Endothelial cell (in vitro differentiated cells): ENCODE measurements at places on chromosomes 4 and X. TPM values are rescaled to one million over a fixed set of nuclear protein-coding genes. Genes with fewer than 3 reads are reported as not detected.

GRCh38 chr4:78768452-78769180, 7.5 kb upstream of the BMP2K start:
- no peak for DNase-seq

DNA sequence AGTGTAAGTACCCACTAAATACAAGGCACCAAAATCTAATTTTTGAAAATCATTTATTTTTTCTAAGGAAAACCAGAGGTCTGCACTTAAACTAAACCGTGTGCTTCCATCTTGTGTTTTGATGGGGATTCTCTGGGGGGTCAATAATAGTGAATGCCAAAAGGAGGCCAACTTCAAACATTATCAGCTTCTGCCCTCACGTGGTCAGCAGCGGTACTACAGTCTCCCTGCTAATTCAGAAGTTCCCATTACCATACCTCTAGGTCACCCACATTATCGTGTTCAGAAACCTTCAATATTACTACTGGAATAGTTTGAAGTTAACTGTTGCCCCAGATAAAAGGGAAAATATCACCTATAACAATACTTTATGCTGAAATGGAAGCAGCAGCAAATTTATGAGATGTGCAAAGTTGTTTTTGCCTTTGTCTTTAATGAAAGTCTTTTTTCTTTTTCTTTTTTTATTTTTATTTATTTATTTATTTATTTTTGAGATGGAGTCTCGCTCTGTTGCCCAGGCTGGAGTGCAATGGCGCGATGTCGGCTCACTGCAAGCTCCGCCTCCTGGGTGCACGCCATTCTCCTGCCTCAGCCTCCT, 17.3 kb downstream of the CTPS2 start:
- DNase-seq: peak; percentile 55

GRCh38 chrX:30309139-30309571, at the start of gene NR0B1:
Gene NR0B1 (minus strand): TSS chrX:30309390. CDS start chrX:30309363, 27 bp downstream.
- peak; percentile 3 for DNase-seq

DNA sequence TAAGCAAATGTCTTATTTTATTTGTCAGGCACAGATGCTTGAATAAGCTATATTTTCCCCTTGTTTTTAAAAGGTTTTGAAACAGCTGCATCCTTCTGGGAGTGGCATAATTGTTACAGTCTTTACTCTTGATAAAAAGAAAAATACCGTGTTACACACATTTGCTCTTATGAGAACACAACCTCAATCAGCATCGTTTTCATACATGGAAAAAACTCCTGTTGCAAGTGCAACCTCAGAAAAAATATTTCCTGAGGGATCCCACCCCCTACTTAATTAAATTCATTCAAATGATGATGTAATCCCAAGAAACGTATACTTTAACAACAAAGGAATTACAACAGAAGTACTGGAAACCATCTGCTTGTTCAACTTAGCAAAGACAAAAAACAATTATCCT, 58.6 kb downstream of the SMAD1 start:
- DNase-seq: no peak

DNA sequence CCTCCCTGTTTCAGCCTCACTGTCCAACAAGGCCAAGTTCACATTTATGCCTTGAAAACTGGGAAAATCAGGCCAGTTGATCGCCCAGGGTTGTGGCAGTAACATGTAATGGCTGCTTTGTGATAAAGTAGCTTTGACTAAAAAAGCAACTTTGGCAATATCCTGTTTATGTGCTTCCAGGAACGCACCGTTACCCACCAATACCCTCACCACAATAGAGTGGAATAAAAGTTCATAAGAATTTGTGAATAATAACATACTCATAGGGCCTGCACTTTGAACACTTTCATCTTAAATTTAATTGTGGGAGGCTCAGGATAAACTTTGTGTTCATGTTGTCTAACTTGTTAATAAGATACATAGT, 80.7 kb upstream of the MAML3 start:
- no peak for DNase-seq

- no peak for DNase-seq
Observed at GRCh38 chrX:136496186-136496763, 1.1 kb upstream of the HTATSF1 start.

The NDP gene
- not detected for total RNA-seq

The HMX1 gene
- total RNA-seq: not detected

The KCND1 gene
- 6.0 TPM for total RNA-seq
